ENCODE measurements at places on chromosomes 1 and 21.

DNA sequence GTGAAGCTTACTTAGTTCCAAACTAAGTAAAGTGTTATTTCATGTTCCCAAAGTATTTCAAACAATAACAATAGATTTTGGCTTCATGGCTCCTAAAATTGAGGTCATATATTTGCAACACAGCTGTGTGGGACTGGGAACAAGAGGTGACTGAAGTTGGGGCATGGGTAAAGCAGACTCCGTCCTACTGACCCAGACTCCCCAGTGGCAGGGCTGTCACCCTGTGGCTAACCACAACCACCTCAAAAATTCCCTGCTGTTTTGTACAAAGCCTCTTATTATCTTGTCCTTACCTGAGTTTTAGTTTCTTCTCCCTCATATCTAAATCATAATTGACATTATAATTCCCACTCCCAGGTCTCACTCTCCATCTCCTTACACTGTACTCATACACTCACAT is 117.6 kb downstream of the PTGER3 start:
- no peak for DNase-seq

GRCh38 chr1:223642237-223642636 is 23.3 kb downstream of the CAPN8 start:
- no peak for DNase-seq

DNA sequence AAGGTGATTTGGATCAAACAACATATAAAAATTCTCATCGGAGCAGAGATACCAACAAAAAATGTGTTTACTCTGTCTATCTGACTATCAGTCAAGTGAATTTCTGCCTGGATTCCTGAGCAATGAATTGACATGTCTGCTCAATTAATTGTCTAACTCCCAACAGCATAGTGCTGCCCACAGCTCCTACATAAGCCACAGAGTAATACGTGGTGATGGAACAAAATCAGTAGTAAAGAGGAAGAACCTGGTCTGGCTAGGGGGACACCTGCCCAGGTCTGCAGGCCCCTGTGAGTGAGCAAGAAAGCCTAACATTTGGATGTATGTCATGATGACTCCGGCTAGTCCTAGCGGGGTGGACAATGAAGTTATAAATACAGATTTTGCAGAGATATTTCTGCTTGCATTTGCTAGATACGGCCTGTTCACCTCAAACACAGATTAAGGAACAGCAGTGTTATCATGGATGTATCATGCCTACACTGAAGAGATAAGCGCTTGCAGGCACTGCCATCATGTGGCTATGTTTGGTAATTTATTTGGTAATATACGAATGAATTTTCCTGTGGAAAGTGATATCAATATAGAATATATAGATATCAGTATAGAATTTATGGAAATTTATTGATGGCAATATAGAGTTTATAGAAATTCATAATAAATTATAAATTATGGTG is 69.6 kb upstream of the LRRC8B start:
- DNase-seq: no peak

- peak; percentile 56 for DNase-seq
These were observed 600 bp downstream of the CLK2 start for GRCh38 chr1:155272466-155273342.

GRCh38 chr1:18542351-18542750 is 61.6 kb downstream of the KLHDC7A start:
- DNase-seq: no peak

DNA sequence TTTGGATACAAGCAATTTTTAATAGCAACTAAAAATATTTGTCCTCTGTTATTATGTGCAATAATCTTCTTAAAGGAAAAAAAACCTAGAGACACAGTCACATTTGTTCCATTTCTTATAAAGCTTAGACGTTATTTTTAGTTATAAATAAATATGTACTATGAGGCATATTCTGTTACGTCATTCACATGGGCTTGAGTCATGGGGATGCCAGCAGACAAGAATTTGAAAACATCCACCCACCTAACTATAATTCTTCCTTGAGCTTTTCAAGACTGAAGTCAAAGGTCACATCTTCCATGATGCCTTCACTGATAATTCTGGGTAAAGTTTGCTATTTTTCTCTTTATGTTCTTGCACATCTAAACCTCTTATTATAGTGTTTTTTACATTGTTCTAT is 268.8 kb downstream of the KCTD3 start:
- no peak for DNase-seq

- no peak for DNase-seq
These were observed 150.6 kb downstream of the CDC7 start for GRCh38 chr1:91651243-91651642.

- DNase-seq: peak; percentile 91
These were observed 272.7 kb downstream of the FOXD2 start for GRCh38 chr1:47710329-47711071.

- DNase-seq: no peak
These were observed 101.8 kb downstream of the PBX1 start for GRCh38 chr1:164660775-164661174.

GRCh38 chr1:157437296-157437695 is 115.0 kb downstream of the FCRL5 start:
- DNase-seq: no peak

- no peak for DNase-seq
These were observed 17.9 kb upstream of the ETV3 start for GRCh38 chr1:157156058-157156541.

- peak; percentile 28 for DNase-seq
These were observed 228.9 kb upstream of the TMEM51 start for GRCh38 chr1:14924455-14925331.

- no peak for DNase-seq
These were observed 116.2 kb upstream of the KCNK1 start for GRCh38 chr1:233497679-233498078.

DNA sequence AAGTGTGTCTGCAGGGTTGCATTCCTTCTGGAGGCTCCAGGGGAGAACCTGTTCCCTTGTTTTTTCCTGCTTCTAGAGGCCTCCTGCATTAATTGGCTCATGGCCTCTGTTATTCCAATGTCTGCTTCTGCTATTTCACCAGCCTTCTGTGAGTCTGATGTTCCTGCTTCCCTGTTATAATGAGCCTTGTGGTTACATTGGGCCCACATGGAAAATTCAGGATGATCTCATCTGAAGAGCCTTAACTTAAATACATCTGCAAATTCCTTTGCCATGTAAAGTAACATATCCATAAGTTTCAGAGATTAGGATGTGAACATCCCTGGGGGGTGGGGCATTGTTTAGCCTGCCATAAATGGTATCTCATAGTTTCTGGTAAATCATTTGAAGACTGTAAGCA is 181.1 kb downstream of the RWDD3 start:
- no peak for DNase-seq

GRCh38 chr1:30877205-30877912 is 31.2 kb downstream of the SDC3 start:
- DNase-seq: no peak
